NCI-H510A (cell line): ENCODE measurements at places on chromosomes 6 and 20.

DNA sequence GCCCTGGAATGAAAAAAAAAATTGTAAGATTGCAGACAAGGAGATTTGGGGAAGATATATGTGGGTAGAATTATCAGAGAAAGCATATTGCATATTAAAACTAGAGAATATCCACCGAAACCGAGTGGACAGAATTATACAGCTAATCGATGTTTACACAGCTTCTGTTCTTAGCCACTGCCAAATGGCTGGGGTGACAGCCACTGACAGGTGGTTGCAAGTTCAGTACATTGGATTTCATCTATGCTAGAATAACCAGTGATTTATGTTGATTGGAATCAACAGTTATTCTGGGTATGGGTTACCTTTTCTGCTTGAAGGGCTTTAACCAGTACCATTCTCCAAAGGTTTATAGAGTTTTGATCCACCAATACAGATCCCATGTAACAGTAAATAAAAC, 48.4 kb upstream of the THEMIS start:
- no peak for DNase-seq

GRCh38 chr6:6008648-6009421, 2.1 kb upstream of the NRN1 start:
- peak; percentile 72 for DNase-seq

DNA sequence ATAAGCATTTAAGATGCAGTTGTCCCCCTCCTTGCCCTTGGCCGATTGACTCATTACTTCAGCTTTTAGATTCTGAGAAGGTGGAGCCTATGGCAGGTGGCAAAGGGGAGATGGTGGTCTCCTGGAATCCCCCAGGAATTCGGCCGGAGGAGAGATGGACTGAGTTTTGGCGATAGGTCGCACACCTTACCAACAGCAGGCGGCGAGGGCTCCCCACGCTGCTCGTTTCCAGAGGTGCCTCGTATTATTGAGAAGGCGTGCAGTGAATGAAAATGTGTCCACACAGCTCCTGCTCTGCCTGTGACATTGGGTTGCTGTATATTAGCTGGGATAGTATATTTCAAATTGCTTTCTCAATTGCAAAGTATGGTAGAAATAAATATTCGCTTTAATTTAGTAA, 224.5 kb downstream of the ARID1B start:
- DNase-seq: no peak

DNA sequence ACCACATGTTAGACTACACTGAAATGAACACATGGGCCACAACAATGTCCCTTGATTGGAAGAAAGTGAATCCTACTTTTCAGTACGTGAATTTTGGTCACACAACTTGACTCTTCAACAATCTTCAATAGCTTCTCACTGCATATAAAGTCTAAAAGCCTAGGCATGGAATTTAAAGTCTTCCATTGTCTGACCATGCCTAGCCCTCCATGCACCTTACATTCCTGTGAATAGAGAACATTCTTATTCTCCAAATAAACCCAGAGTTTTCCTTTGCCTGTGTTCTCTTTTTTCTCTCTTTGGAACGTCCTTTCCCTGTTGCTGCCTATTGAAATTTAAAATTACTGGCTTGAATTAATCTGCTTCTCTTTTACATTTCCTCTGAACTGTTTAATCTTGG, 207.5 kb downstream of the ASCC3 start:
- DNase-seq: no peak

GRCh38 chr6:72974276-72974675, 251.0 kb downstream of the KHDC1L start:
- DNase-seq: no peak

DNA sequence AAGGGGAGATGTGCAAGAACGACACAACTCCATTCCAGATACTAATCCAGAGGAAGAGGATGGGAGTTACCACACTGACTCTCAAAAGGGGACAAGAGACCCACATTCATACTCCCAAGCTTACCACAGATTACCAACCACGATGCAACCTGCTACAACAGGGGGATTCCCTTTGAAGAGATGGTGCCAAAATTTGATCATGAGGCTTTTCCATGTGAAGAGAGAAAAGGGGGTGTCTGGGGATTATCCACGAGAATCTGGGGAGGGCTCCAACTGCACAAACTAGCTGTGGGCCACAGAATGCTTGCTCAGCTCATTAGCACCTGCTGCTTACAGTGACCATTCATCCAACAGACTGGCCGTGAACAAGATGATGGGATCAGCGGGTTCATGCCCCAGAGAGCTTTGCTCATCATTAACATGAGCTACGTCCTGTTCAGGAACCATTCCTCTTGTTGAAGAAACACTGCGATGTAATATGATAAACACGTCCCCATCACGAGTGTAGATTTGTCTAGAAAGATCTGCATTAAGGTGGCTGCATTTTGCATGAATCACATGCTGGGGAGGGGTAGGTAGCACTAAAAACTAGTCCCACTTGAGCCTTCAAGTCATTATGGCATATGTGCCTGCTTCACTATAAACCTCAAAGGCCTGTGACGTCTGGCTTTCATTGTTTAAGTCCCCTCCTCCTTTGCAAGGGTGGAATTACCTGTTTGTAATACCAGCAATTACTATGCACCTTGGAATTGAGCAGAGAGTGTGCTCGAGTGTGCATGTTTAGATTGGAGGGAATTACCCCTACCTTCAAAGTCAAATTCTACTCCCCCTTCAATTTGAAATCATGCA, 4.0 kb downstream of the PLAGL2 start:
- peak; percentile 37 for DNase-seq

DNA sequence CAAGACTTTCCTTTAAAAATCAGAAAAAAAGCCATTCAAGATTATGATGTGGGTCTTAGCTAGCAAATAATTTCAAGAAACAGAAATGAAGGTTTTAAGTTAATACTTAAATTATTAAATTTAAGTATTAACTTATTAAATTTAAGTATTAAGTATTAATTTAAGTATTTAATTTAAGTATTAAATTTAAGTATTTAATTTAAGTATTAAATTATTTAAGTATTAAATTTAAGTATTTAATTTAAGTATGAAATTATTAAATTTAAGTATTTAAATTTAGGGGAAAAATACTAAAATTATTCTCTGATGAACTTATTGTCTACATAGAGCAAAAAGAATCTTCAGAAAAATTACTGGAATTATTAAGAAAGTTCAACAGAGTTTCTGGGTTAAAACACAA, 829.3 kb upstream of the FLRT3 start:
- DNase-seq: no peak

DNA sequence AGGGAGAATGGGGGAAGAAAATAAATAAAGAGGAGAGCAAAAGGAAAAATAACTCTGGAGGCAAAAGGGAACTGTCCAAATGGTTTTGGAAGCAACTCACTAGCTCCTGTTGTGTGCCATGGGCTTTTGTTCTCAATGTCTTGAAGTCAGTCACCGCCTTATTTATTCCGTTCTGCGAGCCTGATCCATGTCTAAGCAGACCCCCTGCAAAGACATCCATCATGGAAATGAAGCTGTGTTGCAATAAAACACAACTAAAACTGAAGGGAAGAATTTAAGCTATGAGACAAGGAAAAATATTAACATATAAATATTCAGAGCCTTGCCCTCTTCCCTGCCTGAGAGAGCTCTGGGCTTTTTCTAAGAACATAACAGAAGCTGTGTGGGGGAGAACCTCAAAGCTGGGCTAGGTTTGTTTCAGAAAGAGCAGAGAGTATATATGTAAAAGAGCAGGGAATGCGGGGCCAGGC, 373.2 kb upstream of the CNR1 start:
- DNase-seq: no peak

GRCh38 chr6:25748049-25748448, 6.5 kb upstream of the SLC17A4 start:
- no peak for DNase-seq

DNA sequence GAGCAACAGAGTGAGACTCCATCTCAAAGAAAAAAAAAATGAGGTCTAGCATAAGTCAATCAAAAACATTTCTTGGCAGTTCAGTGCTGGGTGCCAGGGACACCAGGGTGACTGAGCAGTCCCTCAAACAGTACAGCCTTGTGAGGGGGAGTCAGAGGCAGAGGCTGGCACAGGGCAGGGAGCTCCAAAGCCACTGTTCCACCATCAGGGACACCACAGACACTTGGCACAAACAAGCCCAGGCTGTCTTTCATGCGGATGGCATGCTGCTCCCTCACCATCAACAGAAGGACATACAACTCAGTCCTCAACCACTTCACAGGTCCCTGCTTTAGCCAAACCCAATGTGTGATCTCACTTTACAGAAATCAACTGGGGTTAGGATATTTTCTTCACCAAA, 36.0 kb upstream of the GRM4 start:
- DNase-seq: no peak

DNA sequence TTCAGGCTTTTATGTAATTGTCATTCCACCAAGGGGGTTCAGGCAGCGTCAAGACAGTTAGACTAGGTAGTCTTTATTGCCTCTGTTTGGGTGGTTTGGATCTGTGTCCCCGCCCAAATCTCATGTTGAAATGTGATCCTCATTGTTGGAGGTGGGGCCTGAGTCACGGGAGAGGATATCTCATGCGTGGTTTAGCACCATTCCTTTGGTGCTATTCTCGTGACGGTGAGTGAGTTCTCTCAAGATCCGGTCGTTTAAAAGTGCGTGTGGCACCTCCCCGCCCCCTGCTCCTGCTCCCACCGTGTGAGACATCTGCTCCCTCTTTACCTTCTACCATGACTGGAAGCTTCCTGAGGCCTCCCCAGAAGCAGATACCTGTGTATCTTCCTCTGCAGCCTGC, 51.3 kb upstream of the FOXC1 start:
- DNase-seq: no peak

GRCh38 chr6:39426073-39426456, 103.6 kb upstream of the KCNK16 start:
- no peak for DNase-seq

DNA sequence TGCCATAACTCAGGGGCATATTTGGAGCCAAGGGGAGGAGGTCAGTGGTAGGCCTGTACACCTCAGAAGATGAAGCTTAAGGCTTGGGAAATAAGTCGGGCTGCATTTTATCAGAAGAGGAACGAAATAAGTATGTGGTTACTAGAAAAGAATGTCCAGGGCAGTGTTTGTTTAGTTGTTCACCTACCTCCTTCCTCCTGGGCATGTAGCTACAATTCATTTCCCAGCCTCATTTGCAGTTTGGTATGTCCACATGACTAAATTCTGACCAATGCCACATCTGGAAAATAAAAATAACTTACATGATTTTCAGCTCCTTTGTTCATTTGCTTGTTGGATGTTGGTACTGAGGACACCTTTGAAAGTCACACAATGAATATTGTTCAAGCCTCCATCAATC, 294.5 kb upstream of the RGS17 start:
- no peak for DNase-seq

DNA sequence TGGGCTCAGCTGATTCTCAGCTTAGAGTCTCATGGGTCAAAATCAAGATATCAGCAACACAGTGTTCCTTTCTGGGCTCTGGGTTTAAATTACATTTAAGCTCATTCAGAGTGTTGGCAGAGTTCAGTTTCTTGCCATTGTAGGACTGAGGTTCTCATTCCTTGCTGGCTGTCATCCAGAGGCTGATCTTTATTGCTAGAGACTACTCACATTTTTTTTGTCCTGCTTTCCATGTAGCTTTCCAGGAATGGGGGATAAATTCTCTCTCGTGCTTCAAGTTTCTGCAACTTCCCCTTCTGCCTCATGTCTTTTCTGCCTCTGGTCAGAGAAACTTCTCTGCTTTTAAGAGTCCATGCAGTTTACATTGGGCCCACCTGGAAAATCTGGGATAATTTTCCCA, 86.9 kb downstream of the RFX6 start:
- DNase-seq: no peak

DNA sequence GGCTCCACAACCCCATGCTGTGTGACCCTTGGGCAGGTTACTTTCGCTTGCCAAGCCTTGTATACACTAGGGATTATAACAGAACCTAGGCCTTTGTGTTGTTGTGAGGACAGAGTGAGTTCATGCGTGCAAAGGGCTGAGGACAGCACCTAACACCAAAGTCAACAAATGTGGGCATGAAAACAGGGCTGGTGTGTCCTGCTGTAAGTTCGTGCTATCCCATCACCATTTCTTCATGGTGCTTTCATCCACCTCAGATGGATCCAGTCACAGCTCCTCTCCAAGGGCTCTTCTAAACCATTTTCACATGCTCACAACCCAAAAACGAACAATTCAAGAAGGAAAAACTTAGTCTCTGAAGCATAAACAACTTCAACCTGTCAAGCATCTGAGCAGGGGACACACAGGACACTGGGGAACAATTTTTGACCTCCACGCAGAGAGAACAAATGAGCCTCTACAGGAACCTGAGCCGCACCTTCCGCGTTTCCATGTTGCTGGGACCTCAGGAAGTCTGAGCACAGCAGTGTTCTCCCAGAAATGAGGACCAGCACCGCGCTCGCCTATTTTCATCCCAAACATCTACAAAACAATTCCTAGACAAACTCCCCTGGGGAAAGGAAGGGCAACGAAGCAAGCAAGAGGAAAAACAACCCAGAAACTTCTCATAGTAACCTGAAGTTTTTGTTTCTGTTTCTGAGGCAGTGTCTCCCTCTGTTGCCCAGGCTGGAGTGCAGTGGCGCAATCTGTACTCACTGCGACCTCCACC, 3.1 kb downstream of the LRP11 start:
- DNase-seq: no peak

DNA sequence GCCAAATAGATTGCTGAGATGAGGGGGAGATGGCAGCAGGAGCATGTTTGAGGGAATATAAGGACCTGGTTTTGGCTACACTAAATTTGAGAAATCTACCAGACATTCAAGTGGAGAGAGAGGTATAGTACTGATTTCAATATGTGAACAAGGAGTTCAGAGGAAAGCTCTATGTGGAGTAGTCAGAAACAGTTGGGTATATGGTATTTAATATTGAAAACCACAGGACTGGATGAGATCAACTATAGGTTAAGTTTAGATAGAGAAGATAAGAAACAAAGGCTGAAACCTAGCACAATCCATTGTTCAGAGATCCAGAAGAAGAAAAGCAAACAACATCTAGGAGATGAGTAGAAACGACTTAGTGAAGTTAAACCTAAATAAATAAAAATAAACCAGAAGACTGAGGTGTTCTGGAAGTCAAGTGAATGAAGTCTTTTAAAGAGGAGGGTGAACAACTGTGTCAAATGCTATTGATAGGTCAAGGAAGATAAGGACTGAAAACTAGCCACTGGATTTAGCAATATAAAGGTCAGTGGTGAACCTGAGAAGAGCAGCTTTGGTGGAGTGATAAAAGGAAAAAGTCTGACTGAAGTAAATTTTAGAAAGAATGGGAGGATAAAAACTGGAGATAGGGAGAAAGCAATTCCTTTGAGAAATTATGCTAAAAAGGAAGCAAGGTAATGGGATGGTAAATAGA, 121.2 kb upstream of the RUNX2 start:
- no peak for DNase-seq

GRCh38 chr6:123965894-123966293, 162.2 kb downstream of the NKAIN2 start:
- no peak for DNase-seq

DNA sequence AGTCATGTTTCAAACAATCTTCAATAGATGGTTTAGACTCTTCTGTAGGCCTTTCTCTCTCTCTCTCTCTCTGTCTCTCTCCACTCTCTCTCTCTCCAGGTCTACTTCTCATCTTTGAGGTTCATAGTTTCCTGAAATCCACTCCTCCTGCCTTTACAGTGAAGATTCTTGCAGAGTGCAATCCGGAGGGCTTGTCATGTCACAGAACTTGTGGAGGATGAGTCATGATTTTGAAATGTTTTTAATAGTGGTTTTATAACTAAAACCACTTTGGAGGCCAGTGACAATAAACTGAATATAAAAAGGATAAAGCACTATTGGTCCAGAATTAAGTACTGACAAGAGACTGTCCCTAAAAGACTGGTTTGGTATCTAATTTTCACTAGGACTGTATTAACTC, 156.3 kb downstream of the KIF6 start:
- no peak for DNase-seq

- DNase-seq: peak; percentile 71
Observed at GRCh38 chr6:26571592-26572296, 25.0 kb upstream of the ABT1 start.
